GM12864 (cell line): ENCODE measurements at places on chromosomes 6 and 20.

- DNase-seq, result no peak
Observed at GRCh38 chr6:158496700-158497099, 63.2 kb upstream of the TMEM181 start.

GRCh38 chr6:162069995-162070394 lies 657.6 kb downstream of the PRKN start:
- no peak for DNase-seq

DNA sequence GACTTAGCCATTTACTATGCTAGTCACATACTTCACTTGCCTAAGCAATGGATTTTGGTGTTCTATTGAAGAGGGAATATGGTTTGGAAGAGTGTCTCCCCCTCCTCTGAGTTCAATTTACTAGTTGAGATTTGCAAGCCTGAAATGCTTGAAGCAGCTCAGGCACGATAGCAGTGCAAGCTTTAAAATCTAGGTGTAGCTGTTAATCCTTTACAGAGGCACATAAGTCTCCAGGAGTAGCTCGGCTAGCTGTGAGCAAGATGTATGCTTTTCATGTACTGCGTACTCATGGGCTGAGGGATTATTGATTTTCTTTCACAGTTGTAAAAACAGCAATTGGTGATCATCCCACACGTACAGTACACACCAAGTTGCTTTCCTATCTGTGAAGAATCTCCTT lies 726 bp downstream of the FLRT3 start:
- DNase-seq, result no peak

DNA sequence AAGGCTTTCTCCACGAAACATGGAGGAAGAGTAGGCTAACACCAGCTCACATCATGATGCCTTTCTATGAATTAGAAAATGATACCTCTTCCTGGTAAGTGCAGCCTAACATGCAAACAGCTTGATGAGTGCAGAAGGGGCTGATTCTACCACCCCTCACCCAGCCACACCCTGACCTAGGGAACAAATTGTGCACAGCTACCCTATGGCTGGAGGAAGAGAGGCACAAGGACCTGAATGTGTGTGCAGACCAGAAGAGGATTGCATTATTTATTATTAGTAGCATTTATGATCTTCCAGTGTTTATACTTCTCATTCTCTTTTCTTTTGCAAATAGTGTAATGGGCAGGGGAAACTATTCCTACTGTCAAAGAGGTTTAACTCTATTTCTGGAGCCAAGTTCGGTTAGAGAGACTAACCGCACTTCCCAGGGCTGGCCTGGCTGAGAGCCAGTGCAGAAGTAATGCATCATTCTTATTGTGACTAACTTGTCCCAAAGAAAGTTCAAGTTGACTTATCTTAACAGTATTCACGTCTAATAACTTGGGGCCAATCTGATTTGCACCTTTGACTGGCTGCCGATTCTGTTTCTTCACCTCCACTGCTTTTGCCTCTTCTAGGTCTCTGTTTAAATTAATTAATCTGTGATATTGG lies 237.5 kb downstream of the CD83 start:
- DNase-seq, result no peak

DNA sequence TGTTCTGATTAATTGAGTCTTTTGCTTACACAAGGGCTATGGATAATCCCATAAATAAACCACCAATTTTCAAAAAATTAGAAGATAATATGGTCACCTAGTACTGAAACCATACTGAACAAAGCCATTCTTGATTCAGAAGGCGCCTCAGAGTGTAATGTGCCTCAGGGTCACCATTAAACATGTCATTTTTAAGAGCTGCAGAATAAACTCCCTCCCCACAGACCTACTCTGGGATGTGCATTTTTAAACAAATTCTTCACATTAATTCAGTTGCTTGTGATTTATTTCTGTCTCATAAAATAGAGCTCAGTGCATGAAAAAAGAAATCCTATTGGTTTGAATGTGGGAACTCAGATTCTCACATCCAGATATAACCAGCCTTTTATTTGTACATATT lies 202.1 kb upstream of the HEY2 start:
- no peak for DNase-seq

GRCh38 chr6:90123831-90124230 lies 172.8 kb downstream of the BACH2 start:
- DNase-seq, result no peak

- no peak for DNase-seq
Observed at GRCh38 chr20:57893366-57893999, 183.7 kb upstream of the PMEPA1 start.
